ENCODE measurements at places on chromosomes 7 and 10. TPM values are rescaled to one million over a fixed set of nuclear protein-coding genes. Genes with fewer than 3 reads are reported as not detected.

DNA sequence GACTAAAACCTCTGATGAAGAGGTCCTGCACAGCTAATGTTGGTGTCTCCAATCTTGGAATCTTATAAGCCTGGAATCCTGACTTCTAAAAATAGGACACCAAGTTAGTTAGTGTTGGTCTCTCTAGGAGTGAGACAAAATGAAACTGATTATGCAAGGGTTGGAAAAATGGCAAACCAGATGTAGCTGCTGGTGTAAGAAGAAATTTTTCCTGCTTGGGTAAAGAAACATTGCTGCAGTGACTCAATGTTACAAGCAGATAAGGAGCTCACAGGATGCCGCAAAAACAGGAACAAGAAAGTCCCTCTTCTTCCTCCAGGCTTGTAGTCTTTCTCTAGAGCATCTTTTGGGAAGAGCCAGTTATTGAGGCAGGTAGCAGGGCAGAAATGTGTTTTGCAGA, 449.0 kb downstream of the ETV1 start:
- no peaks in the 10 kb centered on the region for H3K4me1 ChIP-seq
- H3K4me3 ChIP-seq, result no peak overlapping the region
- DNase-seq, result no peak

DNA sequence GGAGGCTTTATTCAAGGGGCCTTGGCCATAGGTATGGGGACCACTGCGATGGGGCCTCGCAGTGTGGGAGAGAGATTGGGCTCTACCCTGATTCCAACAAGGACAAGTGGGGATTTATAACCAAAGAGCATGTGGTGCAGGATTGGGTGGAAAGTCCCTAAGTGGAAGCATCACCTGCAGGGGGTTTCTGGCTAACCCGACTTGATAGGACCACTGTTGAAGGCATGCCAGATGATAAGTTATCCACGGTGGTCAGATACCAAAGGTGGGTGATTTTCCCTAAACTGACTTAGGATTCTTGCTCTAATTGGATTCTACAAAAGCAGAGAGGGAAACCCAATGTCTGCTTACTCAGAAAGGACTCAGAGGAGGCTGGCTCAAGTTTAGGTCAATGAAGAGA, 429.6 kb upstream of the LRGUK start:
- no peaks in the 10 kb centered on the region for H3K27me3 ChIP-seq
- H3K4me1 ChIP-seq, result no peaks in the 10 kb centered on the region
- H3K4me3 ChIP-seq, result no peak overlapping the region
- DNase-seq, result no peak

DNA sequence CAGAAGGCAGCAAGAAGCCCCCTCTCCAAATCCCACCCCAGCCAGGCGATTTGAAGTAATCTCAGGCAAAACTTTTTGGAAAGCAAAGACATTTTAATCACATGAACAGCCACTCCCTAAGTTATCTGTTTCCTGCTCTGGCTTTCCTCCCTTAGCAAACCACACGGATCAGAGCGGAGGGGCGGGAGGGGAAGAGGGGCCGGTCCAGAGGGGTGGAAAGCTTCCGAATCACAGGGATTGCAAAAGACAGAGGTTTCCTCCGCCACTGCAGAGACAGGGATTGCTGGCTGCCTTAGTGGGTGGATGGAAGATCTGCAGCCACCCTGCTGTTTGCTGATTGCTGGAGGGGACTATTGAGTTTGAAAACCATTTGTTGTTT, 41.2 kb downstream of the ZCCHC24 start:
- peak; percentile 60 for DNase-seq
- no peaks in the 10 kb centered on the region for H3K36me3 ChIP-seq
- peaks cover 63% of the 10 kb centered on the region for H3K4me1 ChIP-seq
- H3K27ac ChIP-seq, result peak overlapping the region; percentile 70

- no peak for DNase-seq
- H3K27ac ChIP-seq, result no peak overlapping the region
- H3K27me3 ChIP-seq, result no peaks in the 10 kb centered on the region
- no peaks in the 10 kb centered on the region for H3K36me3 ChIP-seq
Measured at GRCh38 chr10:6045314-6045848, 16.8 kb downstream of the IL2RA start.

GRCh38 chr7:51303142-51303525, 13.5 kb downstream of the COBL start:
- H3K4me3 ChIP-seq, result no peak overlapping the region
- no peak overlapping the region for H3K27ac ChIP-seq
- H3K27me3 ChIP-seq, result no peaks in the 10 kb centered on the region
- no peak for DNase-seq
- no peaks in the 10 kb centered on the region for H3K36me3 ChIP-seq
- no peaks in the 10 kb centered on the region for H3K4me1 ChIP-seq

- H3K4me1 ChIP-seq, result peaks cover 4% of the 10 kb centered on the region
- no peaks in the 10 kb centered on the region for H3K36me3 ChIP-seq
- no peak overlapping the region for H3K4me3 ChIP-seq
- no peaks in the 10 kb centered on the region for H3K27me3 ChIP-seq
- no peak overlapping the region for H3K27ac ChIP-seq
- peak; percentile 42 for DNase-seq
Measured at GRCh38 chr10:43846968-43847367, 198.3 kb upstream of the ZNF32 start.

DNA sequence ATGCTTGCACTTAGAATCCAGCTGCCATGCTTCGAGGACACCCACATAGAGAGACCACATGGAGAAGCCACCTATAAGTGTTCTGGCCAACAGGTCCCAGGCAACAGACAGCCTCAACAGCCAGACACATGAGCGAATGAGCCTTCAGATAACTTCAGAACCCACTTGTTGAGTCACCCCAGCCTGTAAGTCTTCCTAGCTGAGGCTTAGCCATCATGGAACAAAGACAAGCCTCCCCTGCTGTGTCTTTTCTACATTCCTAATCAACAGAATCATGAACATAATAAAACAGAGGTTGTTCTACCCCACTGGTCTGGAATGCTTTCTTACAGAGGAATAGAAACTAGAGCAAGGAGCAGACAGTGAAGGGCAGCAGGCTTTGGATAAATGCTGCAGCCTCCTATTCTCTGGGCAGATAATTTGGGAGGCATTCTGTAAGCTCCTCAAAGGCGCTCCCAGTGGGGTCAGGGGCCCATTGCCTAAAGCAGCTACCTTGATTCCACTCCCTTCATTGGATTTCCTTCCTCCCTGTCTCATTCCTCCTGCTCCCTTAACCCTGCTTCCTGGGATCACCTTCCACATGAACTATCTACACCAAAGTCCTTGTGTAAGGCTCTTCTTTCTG, 4.6 kb downstream of the TLL2 start:
- no peak overlapping the region for H3K27ac ChIP-seq
- no peaks in the 10 kb centered on the region for H3K4me1 ChIP-seq
- DNase-seq, result no peak
- no peaks in the 10 kb centered on the region for H3K27me3 ChIP-seq
- H3K4me3 ChIP-seq, result no peak overlapping the region
- no peaks in the 10 kb centered on the region for H3K36me3 ChIP-seq

DNA sequence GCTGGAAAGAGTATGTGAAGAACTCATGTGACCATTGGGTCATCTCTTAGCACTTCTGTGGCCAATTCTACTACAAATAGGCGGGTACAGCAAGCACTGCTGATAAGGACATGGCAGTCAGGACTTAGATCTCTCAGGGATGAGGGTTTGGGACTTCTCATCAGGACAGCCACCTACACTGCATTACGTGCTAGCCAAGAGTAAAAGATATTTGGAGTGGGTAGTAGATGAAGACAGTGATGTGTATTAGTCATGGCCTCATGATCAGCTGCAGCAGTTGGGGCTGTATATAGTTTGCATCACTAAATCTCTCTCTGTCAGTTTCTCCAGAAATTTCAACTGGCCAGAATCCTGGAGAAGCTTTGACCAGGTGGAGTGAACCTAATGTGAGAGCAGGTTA, 9.2 kb downstream of the TAS2R60 start:
- no peak for DNase-seq
- no peaks in the 10 kb centered on the region for H3K4me1 ChIP-seq
- H3K27ac ChIP-seq, result no peak overlapping the region
- H3K4me3 ChIP-seq, result no peak overlapping the region

GRCh38 chr10:56269181-56269580, 91.9 kb downstream of the ZWINT start:
- H3K27ac ChIP-seq, result no peak overlapping the region
- H3K36me3 ChIP-seq, result no peaks in the 10 kb centered on the region
- no peak overlapping the region for H3K4me3 ChIP-seq
- H3K4me1 ChIP-seq, result no peaks in the 10 kb centered on the region

DNA sequence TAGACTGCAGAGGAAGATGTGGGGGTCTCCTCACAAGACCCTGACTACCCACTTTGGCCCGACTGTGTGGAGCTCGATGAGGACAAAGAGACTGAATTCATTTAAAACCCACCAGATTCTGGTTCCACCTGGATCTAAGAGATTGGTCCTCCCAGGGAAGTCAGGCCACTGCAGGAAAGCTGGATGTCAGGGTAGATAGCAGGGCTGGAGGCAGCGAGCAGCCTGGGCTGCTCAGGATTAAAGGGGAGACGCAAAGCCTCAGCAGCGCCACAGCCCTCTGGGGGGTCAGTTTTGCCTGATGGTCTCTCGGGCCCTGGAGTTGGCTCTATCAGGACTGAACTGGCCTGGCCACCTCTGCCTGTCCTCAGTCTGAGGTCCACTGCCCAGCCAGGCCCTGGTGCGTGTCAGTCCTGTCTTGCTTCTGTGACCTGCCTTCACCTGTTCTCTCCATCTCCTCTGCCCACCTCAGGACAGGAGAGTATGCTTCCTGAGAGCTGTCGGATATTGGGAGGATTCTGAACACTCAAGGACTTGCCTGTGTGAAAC, 12.2 kb upstream of the KLRG2 start:
- H3K27me3 ChIP-seq, result no peaks in the 10 kb centered on the region
- no peak for DNase-seq
- H3K27ac ChIP-seq, result no peak overlapping the region
- no peak overlapping the region for H3K4me3 ChIP-seq

DNA sequence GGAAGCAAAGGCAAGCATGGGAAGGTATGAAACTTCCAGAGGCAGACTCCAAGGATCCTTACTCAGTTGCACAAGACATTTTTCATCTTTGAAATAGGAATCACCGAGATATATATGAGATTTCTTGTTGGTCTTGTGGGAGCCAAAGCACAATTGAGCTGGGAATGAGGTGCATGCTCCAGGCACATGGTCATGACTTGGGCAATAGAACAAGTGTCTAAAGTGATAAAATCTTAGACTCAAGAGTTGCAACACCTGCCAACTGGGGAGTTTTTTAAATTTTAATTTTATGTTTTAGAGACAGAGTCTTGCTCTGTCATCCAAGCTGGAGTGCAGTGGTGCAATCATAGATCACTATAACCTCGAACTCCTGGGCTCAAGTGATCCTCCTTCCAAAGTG, 169.5 kb upstream of the ADCY1 start:
- no peak for DNase-seq
- no peak overlapping the region for H3K27ac ChIP-seq
- H3K4me1 ChIP-seq, result no peaks in the 10 kb centered on the region
- H3K4me3 ChIP-seq, result no peak overlapping the region
- no peaks in the 10 kb centered on the region for H3K27me3 ChIP-seq
- no peaks in the 10 kb centered on the region for H3K36me3 ChIP-seq

DNA sequence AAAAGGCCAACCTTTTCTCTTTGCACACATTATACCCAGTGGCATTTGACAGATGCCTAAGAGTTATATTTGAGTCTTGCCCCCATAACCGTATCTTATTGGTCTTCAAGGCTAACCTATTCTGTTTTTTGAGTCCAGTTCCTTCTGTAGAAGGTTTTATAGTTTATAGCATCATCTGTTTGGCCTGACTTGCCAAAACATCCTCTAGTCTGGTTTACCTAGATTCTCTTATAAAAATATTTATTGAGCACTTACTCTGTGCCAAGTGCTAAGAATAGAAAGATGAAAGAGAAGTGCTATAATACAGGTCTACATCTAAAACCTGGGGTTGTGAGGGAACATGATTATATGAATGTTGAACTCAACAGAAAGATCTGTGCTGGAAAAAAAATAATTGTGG, 55.9 kb upstream of the PIP4K2A start:
- no peak overlapping the region for H3K4me3 ChIP-seq
- DNase-seq, result no peak
- no peaks in the 10 kb centered on the region for H3K36me3 ChIP-seq
- H3K4me1 ChIP-seq, result no peaks in the 10 kb centered on the region
- H3K27ac ChIP-seq, result no peak overlapping the region

GRCh38 chr7:28785041-28785995, 172.8 kb downstream of the TRIL start:
- peak overlapping the region; percentile 28 for H3K27ac ChIP-seq
- DNase-seq, result peak; percentile 32
- no peaks in the 10 kb centered on the region for H3K36me3 ChIP-seq
- H3K27me3 ChIP-seq, result no peaks in the 10 kb centered on the region

- no peaks in the 10 kb centered on the region for H3K36me3 ChIP-seq
- H3K27ac ChIP-seq, result no peak overlapping the region
- no peak for DNase-seq
- H3K4me1 ChIP-seq, result no peaks in the 10 kb centered on the region
Measured at GRCh38 chr7:110051372-110051771, 1039.6 kb upstream of the LRRN3 start.

DNA sequence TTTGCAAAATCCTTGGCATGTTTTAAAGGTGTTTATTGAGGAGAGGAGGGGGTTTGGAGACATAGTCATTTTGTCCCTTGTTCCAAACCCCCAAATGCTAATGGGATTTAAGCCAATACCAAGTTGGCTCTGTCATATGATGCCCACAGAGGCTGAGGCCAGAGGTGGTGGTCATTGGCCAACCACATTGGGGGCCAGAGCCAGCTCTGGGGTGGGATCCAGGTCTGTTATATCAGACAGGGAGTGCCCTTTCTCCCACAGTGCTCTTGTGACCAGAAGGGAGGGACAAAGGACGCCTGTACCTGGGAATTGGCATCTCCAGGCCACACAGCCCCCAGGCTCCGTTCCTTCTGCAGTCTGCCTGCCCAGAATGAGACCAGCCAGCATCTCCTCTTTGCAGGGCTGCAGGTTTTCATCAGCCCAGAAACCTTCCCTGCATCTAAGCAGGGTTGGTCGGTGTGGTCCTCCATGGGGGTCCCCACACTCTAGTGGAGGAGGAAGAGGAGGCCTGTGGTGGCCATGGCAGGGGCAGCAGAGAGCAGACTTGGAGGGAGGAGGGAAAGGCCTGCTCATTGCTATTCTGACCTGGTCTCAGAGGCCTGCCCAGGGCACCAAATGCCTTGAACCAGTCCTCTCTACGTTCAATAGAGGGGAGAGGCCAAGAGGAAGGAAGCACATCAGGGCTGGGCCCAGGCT, 17.9 kb downstream of the ADCYAP1R1 start:
- no peak for DNase-seq
- no peaks in the 10 kb centered on the region for H3K27me3 ChIP-seq
- H3K36me3 ChIP-seq, result no peaks in the 10 kb centered on the region
- no peaks in the 10 kb centered on the region for H3K4me1 ChIP-seq
- H3K4me3 ChIP-seq, result no peak overlapping the region

- DNase-seq, result no peak
- H3K4me1 ChIP-seq, result peaks cover 8% of the 10 kb centered on the region
- peaks cover 12% of the 10 kb centered on the region for H3K36me3 ChIP-seq
- peak overlapping the region; percentile 82 for H3K4me3 ChIP-seq
- no peak overlapping the region for H3K27ac ChIP-seq
Measured at GRCh38 chr7:99497766-99498545, 2.1 kb downstream of the ZNF394 start.

Gene VAX1
- total RNA-seq, result not detected

Gene IFT22
- total RNA-seq, result 42.5 TPM

Gene MTERF1
- 14.6 TPM for total RNA-seq

Gene HKDC1
- total RNA-seq, result 27.4 TPM

Gene GFRA1
- 22.3 TPM for total RNA-seq

Gene GSTO2
- total RNA-seq, result 22.3 TPM

Gene VPS37D
- 13.2 TPM for total RNA-seq

Gene EMX2
- 82.8 TPM for total RNA-seq

Gene GBX1
- total RNA-seq, result not detected

Gene GCK
- total RNA-seq, result 0.25 TPM

Data from kidney (tissue), 22 donors.